GM12878 (cell line): ENCODE measurements at places on chromosomes 1 and 21. TPM values are rescaled to one million over a fixed set of nuclear protein-coding genes. Genes with fewer than 3 reads are reported as not detected.
A peak's percentile ranks its signal among the peaks of the same experiment; 100 is the strongest.

FAM177B gene
- not detected in 2 replicates for total RNA-seq

GRCh38 chr21:20720623-20721022 is 277.6 kb upstream of the NCAM2 start:
- H3K4me1 ChIP-seq, result no peaks in the 10 kb centered on the region
- H3K36me3 ChIP-seq, result no peaks in the 10 kb centered on the region
- H3K4me3 ChIP-seq, result no peak overlapping the region
- DNase-seq, result no peak

- no peaks in the 10 kb centered on the region for H3K4me1 ChIP-seq
- H3K27me3 ChIP-seq, result no peaks in the 10 kb centered on the region
- no peak for DNase-seq
- H3K36me3 ChIP-seq, result peaks cover 5% of the 10 kb centered on the region
These were observed 49.6 kb upstream of the PSMG1 start for GRCh38 chr21:39232861-39233291.

GRCh38 chr1:59272507-59272906 is 24.4 kb upstream of the FGGY start:
- H3K27ac ChIP-seq, result 0 out of 2 replicates have a peak overlapping the region, but pooled peaks have one; percentile 22
- no peaks in the 10 kb centered on the region for H3K36me3 ChIP-seq
- H3K4me3 ChIP-seq, result no peak overlapping the region
- H3K4me1 ChIP-seq, result peaks cover under 1% of the 10 kb centered on the region

C4BPA gene
- total RNA-seq, result 0.21 and 0.31 TPM in 2 replicates

NHLH2 gene
- not detected in 2 replicates for total RNA-seq

- no peak overlapping the region for H3K4me3 ChIP-seq
- H3K4me1 ChIP-seq, result peaks cover 34% of the 10 kb centered on the region
- DNase-seq, result no peak
- peaks cover 15% of the 10 kb centered on the region for H3K36me3 ChIP-seq
- no peaks in the 10 kb centered on the region for H3K27me3 ChIP-seq
These were observed 9.9 kb downstream of the ATP1A1 start for GRCh38 chr1:116382857-116383483.

- peak overlapping the region; percentile 49 for H3K27ac ChIP-seq
- DNase-seq, result no peak
- peaks cover 6% of the 10 kb centered on the region for H3K36me3 ChIP-seq
- peaks cover 20% of the 10 kb centered on the region for H3K4me1 ChIP-seq
- H3K27me3 ChIP-seq, result no peaks in the 10 kb centered on the region
These were observed 17.1 kb downstream of the SLAMF7 start for GRCh38 chr1:160755911-160756848.

WDR26 gene
- 47.0 and 47.5 TPM in 2 replicates for total RNA-seq

DNA sequence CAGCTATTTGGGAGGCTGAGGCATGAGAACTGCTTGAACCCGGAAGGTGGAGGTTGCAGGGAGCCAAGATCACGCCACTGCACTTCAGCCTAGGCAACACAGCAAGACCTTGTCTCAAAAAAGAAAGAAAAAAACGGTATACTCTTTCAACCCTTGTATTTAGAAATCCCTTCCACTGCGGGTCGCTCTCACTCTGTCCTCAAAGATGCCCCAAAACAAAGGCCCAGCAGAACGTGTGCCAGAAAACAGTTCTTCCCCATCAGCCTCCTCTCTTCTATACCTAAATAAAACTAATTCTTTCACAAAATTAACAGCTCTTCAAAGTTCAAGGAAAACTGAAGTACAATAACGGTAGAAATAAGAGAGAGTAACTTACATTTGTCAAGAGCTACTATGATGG is 13.2 kb downstream of the SETD4 start:
- peaks cover 34% of the 10 kb centered on the region for H3K36me3 ChIP-seq
- no peaks in the 10 kb centered on the region for H3K27me3 ChIP-seq
- H3K4me3 ChIP-seq, result no peak overlapping the region
- no peak for DNase-seq
- H3K27ac ChIP-seq, result no peak overlapping the region
- H3K4me1 ChIP-seq, result no peaks in the 10 kb centered on the region
